ENCODE measurements at places on chromosomes 7 and 10.

DNA sequence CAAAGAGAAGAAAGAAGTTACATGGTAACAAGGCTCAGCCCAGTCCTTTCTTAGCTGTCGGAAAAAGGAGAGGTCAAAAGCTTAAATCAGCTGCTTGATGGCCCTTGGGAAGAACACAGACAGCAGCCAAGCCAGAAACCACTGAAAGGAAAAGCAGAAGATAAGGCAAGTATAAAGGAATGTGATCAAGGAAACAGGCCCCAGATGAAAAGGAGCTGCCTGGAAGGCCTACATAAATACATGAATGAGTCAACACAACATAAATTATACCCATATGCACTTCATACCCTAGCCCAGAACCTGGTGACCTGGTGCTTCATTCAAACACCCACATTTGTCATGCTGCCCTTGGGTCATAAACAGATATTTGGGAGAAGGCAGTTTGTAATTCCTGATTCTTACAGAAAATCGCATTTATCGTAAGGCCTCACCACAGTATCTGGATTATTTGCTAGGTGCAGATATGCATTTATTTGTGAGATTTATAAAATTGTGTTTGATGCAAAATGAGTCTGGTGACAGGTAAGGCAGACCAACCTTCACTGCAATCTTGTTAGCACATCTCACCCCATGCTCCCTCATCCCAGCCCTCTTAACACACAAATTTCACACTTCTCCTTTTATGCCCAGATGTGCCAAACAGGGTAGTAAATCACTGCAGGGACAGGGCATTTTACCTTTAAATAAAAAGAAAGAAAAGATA, 94.9 kb upstream of the KCNIP2 start:
- DNase-seq: no peak

DNA sequence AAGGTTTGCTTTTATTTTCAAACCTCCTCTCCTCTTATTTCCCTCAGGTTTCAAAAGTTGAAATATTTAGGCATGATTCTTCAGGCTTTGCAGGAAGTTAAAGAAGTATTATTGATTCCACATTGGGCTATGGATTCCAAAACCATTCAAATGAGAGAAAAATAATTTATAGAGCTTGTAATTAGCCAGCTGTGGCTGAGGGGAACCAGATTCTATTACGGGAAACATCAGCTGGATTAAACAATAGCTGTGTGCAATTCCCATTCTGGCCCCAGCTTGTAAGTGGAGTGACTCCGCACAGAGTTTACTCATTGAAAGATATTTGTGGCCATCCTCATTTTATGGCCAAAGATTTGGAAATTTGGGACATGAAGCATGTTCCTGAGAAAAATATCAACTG, 77.0 kb upstream of the PHYHIPL start:
- peak; percentile 34 for DNase-seq

DNA sequence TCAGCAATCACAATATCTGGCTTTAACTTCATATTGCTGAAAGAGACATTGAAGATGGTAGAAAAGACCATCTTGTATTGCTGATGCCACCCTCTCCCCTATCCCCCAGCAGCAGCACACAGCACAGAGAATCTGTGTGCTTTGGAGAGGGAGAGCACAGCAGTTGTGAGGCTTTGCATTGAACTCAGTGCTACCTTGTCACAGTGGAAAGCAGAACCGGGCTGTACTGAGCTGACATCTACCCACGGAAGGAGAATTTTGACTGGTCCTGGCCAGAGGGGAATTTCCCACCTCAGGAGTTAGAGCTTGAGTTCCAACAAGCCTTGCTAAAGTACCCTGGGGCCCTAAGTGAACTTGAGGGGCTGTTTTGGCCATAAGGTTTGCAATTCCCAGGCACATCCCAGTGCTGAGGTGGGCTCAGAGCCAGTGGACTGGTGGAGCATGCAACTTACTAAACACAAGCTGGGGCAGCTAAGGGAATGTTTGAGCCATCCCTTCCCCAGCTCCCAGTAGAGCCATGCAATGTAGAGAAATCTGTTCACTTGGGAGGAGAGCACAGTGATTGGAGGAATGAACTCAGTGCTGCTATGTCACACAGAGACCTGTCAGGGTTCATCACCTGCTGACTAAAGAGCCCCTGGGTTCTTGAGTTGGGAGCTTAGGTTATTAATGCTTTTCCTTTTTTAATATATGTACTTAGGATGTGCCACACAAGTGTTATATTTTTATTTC, 62.1 kb downstream of the OR13A1 start:
- no peak for DNase-seq

DNA sequence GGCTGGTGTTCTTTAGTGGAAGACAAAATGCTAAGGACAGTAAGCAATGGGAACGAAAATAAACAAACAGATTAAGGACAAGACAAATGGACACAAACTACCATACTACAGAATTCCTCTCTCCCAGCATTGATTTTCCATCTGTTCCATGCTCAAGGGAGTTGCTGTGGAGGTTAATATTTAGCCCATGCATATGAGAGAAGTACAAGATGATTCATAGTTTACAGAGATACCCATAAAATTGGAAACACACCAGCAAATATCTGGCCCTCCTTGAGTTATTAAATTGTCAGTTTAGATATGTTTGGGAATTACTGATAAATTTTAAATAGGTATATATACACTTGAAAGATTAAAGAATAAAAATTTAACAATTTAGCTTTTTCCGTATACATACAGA, 69.8 kb downstream of the GLI3 start:
- no peak for DNase-seq
